ENCODE measurements at places on chromosomes 1 and 21.

GRCh38 chr1:121417325-121417923 lies 232.6 kb downstream of the SRGAP2C start:
- no peak for DNase-seq

DNA sequence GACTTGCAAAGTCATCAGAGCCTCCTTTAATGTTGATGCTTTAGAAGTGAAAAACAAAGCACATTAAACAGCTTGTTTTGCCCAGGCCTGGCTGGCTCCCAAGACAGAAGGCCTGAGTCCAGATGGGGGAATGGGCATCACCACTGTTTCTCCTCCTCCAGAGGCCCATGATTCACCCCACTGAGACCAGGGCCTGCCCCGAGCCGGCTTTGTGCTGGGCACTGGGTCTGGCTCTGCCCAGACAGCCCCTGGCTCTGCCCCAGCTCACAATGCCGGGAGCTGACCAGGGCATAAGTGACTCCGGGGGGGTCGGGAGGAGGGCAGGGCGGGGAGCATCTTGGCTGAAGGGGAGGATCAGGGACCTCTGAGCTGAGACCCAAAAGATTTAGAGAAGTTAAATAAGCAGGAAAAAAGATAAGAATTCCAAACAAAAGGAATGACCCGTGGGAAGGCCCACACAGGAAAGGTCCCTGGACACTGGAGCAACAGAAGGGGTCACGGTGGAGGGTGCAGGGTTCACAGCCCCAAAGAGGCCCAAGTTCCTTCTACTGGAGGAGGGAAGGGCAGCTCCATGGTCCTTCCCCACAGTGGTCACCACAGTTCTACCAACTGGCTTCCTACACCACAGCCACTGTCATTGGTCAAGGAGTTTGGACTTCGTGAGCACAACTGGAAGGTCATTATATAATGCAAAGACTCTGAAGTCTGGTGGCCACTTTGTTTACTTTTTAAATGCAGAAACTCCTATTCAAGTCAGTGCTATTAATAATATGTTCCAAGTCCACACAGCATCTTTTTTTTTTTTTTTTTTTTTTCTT lies 5.5 kb downstream of the C2CD2 start:
- DNase-seq, result no peak

DNA sequence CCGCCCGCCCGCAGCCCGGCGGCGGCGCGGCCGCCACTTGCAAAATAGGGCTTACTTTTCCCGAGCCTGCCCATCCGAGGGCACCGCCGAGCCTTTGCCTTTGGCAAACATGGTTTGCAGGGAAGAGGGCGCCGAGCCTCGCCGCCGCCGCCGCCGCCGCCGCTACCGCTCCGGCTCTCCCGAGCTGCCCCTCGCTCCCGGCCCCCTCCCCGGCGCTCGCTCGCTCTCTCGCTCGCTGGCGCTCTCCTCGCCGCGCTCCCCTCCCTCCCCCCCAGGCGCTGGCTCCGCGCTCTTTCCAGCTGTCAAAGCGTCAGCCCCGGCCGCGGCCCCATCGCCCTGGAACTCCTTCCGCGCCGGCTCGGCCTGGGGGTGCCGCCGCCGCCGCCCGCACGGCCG lies 298 bp downstream of the SSBP3 start:
- no peak for DNase-seq

DNA sequence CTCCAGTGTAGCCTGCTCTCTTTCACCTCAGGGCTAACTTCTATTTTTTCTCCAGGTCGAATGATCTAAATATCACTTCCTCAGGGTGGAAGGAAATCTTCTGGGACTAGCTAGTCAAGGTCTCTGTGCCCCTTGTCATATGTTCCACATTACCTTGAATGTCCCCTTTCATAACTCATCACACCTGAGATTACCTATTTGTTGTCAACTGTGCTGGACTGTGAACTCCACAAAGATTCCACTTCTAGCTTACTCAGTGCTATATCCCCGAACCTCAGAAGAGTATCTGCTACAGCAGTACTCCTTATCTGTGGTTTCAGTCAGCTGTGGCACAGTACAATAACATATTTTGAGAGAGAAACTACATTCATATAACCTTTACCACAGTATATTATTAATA lies 14.6 kb upstream of the SYNJ1 start:
- DNase-seq, result no peak

- DNase-seq, result no peak
These were observed 45.5 kb downstream of the TNFSF4 start for GRCh38 chr1:173161510-173162221.

- no peak for DNase-seq
These were observed 12.3 kb downstream of the ERRFI1 start for GRCh38 chr1:8013800-8014199.

- DNase-seq, result no peak
These were observed 2.0 kb downstream of the EPHB2 start for GRCh38 chr1:22712502-22713271.

GRCh38 chr1:16077406-16078245 lies 4.2 kb upstream of the FAM131C start:
- DNase-seq, result no peak

DNA sequence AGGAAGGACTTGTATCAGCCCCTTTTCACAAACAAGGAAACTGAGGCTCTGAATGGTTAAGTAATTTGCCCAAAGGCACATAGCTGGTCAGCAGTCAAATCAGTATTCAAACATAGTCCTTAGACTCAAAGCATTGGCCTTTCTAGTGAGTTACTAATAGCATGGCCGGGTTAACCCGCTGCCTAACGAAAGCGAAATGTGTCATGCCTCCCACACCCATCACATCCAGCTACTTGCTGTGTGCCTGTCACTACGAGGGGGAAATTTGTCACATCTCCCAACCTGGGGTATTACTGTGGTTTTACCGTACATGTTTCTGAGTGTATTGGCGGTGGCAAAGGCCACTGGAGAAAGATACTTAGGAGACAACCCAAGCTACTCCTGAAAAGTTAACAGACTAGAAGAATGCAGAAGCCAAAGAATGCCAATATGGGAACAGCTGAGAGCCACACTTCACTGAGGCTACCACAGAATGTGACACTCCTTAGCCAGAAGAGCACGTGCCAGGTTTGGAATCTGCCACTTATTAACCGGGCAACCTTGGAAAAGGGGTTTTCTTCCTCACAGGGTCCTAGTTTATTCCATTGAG lies 363.5 kb downstream of the KCNH1 start:
- DNase-seq, result no peak

DNA sequence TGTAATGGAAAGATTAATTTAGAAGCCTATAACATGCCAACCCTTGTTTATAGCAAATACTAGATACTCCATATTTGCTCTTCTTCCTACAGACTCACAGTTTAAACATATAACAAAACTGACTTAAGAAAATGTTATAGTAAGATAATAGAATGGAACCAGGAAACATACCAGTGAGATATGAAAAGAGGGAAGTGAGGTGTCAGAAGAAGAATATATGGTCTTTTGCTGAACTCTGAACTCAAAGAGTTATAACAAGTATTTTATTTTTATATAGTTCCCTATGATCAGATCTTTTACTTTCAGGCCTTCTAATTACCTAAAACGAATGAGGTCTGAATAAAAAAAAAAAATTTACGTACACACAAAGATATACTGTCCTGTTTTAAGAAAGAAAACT lies 20.9 kb downstream of the TMED5 start:
- no peak for DNase-seq

GRCh38 chr21:29342363-29342957 lies 43.7 kb downstream of the BACH1 start:
- DNase-seq, result peak; percentile 4

- DNase-seq, result no peak
These were observed 32.0 kb upstream of the SLC30A1 start for GRCh38 chr1:211610779-211611556.

GRCh38 chr21:45073301-45074047 lies 906 bp upstream of the ADARB1 start:
- DNase-seq, result no peak

Measured in CD4-positive, alpha-beta T cell treated with Interleukin-12 subunit alpha and Interleukin-12 subunit beta, for 1 hour (primary cell).